Panc1 (cell line): ENCODE measurements at places on chromosomes 3 and 15.

DNA sequence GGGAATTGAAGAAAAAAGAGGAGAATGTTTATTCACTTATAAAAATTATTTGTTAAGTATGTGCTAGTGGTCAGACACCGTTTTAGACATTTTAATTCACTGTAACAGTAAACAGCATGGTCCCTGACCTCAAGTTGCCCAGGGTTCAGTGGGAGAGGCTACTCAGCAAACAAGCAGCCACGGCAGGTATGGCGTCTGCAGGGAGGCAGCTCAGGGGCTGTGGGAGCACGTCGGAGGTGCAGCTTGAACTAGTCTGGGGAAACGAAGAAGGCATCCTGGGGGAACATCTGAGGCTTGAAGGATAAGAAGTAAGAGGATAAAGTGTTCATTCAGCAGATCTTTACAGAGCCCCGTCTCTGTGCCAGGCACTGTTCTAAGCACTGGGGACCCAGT lies 66.0 kb downstream of the CRTC3 start:
- no peak for DNase-seq

DNA sequence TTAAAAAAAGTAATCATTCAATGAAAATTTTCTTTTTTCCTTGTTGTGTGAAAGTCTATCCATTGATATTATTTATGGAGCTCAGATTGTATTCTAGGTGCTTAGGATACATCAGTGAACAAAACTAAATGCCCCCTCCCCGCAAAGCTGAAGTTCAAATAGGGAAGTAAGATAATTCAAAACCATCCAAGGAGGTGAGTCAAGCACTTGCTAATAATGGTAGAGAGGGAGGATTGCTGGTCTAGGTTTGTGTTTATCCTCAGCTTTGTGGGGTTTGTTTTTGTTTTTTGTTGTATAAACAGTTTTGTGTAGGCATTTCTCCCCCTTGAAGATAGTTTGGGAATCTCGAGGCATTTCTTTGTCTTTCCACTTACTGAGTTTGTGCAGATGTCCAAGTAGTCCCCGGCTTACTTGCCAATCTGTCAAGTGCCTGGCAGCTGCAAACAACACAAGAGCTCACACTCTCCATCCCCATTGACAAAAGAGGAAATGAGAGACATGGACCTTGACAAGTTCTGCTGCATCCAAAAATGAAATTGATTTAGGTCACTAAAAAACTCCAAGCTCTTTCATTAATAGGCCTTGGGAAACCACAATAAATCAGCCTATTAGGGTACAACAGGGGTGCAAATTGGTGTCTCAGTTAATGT lies 575.8 kb upstream of the TBL1XR1 start:
- no peak for DNase-seq

DNA sequence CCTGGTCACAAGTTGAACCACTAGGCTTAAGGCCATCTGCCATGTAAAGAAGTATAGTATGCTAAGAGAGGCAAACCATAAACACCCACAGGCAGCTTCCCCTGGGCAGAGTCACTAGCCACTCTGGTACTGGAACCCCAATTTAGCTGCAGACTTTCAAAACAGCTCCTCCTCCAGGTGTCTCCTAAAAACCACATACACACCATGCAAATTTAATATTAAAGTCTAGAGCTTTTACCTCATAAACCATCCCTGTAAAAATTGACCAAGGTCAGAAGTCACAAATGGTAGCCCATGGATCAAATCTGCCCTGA lies 99.1 kb upstream of the STT3B start:
- no peak for DNase-seq

DNA sequence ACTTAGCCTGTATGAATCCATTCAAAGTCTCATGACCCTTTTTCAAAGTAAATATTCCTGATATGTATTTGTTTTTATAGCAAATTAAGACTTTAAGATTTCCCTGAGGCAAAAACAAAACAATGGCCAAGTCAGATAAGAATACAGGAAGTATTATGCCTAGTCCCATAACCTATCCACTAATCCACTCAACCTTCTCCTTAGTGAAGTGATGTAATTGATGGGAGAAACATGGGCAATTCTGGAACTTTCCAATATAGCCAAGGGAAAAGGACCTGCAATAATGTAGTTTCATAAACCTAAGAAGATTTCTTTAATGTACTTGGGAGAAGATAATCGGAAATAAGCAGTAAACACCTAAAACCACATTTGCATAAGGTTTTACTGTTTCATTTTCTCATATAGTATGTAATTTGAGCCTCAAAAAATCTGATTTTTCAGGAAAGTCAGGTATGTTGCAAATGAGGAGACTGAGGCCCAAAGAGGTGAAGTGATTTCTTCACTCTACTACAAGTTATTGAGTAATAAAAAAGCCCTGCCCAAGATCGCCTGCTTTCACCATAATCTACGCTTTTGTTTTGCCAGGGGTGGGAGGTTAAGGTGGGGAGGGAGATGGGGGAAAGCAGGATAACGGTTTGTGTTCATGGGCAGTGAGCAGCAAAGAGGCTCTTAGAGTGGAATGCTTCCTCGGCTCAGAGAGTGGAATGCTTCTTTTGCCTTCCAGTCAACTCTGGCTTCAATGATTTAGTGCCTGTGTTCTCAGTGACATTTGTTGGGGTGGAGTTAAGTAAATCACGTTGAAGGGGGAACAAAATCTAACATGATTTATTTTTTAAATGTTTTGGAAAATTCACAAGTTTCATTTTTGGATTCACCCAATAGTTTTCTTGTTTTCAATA lies 95.0 kb upstream of the FNDC3B start:
- no peak for DNase-seq
